Esophagus squamous epithelium (tissue), 5 donors: ENCODE measurements at places on chromosomes 7 and 10.

- no peak for DNase-seq
These were observed 642.2 kb downstream of the SH2D4B start for GRCh38 chr10:81179805-81180452.

DNA sequence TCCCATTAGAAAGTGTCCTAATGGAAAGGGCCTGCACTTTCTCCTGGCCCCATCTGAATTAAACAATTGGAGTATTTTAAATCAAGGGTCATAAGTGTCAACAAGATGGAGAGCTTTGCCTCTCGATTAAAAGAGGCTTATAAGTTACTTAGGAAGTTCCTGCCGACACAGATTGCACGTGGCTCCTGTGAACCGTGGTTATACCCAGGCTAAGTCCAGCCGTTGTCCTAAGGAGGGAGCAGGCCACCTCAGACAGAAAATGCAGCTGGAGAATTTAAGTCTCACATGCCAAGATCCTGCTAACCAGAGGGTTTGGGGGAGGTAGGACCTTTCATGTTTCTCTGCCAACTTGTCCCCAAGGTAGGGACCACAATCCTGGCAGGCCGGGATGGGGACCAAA, 626.5 kb upstream of the GALNT17 start:
- DNase-seq: no peak

DNA sequence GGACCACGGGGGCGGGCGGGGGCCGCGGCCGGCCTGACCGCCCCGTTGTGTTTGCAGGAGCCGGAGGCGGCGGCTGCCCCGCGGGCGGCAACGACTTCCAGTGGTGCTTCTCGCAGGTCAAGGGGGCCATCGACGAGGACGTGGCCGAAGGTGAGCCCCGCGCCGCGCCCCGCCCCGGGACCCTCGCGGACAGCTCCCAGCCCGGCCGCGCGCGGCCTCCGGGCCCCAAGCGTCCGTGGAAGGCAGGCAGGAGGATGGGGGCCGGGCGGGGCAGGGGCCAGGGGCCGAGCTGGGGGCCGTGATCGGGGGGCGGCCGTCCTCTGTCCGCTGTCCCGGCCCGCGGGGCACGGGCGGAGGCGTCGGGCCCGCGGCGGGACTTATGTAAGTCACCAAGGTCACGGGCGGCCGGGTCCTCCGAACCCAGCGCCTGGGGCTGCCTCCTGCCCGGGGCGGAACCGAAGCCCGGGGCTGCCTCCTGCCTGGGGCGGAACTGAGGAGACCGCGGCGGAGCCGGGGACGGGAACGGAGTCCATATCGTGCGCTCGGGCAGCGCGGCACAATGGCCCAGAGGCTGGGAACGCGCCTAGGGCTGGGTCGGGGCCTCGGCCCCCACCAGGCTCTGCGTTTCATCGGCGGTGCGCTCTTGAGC, 497 bp downstream of the PPP2R2D start:
- no peak for DNase-seq

DNA sequence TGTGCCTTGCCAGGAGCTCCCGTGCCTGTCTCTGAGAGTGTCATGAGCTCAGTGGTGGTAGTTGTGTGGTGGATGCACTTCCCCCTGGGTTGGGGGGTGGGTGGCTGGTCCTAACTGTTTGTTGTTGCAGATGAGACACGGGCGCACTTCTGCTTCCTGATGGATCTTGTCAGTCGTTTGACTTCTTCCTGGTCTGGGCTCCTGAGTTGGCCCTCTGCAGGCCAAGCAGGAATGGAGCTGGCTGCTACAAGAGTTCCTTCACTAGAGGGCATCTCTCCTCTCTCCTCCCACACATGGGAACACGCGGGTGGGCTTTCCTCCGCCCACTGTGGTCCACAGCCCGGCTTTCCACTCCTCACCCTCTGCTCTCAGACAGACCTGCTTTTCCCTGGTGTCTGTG, 82.0 kb downstream of the BMS1 start:
- DNase-seq: no peak

DNA sequence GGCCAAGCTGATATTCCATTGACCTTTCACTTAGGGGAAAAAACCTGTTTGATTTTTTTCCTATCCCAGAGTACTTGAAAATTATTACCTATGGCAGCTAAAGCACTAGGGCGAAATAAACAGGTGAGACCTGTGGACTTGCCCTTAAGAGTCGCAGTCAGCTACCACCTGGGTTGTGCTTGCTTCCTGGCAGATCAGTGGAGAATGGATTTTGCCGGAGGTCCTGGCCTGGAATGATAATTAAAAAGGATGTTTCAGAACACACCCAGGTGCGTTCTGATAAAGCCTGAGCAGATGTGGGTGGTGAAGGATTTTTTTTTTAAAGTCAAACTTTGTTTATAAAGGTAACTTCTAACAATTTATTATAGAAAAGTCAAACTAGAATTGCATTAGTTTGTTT, 59.1 kb downstream of the AUTS2 start:
- DNase-seq: no peak

DNA sequence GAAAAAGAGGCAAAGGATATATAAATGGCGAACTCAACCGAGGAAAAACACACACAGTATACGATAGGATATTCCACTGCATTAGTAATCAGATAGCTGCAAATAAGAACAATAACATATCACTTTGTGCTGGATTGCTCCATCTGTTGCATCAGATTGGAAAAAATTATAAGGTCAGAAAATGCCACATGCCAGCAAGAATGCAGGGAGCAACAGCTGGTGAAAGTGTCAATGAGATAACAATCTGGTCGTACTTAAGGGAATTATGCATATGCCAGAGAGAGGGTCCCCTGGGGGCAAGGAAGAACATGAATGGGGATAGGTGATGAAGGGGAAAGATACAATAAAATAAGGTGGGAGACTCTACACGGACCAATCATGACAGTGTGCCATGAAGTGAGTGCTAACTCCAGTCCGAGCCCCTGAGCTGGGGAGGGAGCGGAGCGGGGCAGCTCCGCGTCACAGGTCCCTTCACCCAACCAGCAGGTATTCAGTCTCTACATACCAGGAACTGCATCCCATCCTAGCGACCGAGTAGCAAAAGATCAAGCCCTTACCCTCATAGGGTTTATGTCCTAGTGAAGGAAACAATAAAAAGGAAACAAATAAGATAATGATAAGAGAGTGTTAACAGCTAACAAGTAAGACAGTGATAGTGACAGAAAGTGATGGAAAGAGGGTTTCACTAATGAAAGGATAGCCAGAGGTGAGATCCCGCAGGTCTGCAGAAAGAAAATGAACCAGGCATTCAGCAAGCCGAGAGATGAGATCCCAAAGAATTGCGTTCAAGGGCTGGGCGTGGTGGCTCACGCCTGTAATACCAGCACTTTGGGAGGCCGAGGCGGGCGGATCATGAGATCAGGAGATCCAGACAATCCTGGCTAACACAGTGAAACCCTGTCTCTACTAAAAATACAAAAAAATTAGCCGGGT, 9.4 kb downstream of the MPP7 start:
- no peak for DNase-seq

DNA sequence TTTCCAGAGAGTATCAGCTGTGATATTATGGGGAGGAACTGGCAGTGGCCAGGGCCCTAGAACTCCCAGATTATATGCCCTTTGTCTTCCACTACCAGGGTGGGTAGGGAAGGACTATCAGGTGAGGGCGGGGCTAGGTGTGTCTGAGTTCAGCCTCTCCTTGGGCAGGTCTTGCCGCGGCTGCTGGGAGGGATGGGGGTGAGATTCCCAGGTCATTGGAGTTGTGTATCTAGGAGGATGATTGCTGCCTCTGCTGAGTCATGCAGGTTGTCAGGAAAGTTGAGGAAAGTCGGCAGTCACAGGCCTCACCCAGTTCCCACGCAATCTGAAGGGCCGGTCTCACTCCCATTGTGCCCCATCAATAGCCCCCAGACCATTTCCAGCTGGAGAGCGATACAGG, 185.2 kb downstream of the DKK1 start:
- no peak for DNase-seq

DNA sequence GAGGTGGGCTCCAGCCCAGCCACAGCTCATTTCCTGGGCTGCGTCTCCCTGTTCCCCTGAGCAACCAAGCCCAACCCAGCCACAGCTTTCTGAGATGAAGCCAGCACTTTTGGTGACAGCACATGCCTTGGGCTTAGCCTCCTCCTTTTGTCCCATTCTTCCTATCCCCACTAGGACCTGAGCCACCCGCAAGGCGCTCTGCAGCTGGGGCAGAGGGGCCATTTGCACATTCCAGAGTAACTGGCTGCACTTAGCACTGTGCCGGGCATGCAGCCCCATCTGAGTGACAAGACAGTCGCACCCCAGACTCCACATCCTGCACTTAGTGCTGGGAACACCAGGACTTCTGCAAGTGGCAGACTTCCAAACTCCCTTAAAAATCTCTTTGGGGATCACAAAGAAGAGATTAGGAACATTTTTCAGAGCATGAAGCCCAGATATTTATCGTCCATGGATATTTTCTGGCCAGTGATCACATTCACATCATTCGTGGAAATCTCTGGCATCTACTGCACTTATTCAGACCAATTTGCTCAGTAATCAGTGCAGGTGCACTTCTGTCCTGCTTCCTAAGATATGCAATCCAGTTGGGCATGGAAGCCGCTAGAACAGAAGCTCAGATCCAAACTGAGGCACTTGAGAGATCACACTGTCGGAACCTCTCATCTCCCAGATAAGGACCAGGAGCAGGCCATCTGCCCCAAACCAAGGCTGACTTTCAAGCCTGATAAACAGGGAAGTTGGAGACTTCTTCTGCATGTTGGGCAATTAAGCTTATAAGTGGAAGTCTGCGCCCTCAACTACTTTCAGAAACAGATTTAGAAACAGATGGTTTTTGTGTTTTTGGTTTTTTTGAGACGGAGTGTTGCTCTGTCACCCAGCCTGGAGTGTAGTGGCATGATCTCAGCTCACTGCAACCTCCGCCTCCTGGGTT, 26.4 kb downstream of the CHST15 start:
- DNase-seq: no peak

- DNase-seq: no peak
These were observed 222.6 kb downstream of the MAD1L1 start for GRCh38 chr7:2010101-2010500.

DNA sequence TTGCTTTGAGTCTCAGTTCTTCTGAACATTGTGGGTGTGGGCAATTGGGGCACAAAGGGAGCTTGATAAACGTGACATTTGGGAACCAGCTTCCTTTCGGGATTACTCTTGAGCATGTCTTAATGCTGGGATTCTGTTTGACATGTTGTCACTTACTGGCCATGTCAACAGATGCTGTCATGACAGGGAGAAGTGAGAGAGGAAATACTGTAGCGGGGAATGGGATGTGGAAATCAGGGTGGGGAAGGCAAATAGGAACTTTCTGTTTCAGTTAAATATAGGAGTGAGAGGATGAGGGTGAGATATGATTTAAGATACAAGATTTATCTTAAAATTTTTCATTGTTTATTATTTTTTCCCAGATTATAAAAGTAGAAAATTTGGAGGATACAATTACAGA, 83.9 kb downstream of the SEC23IP start:
- no peak for DNase-seq

DNA sequence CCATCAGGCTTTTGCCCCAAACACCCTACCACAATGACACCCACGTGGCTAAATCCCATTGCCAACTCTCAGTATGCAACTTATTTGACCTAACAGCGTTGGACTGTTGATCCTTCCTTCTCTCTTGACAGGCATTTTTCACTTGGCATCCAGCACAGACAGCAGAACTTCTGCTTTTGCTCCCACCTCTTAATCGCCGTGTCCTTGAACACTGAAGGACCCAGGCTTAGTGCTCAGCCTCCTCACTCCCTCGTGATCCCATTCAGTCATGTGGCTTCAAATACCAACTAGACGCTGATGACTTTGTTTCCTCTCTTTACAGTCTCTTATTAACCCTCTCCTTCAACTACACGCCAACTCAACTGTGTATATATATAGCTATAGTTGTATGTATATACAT, 25.0 kb downstream of the ZFAND2A start:
- DNase-seq: no peak

DNA sequence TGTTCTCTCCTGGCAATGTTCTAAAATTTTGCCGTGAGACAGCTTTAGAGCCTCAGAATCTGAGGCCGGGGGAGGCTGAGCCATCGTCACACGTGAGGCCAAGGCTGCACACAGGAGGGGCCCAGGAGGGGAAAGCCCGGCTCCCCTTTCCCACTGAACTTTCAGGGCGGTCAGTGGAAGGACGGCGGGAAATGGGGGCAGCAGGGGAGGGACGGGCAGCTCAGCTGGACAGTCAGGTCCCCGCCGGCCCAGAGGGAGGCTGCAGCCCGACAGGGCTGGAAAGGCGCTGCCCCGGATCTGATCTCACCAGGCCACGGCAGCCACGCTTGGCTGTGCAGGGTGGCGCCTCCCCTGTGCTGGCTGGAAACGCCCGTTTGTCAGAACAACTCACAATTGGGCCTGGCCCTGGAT, 43.3 kb upstream of the ADGRA1 start:
- no peak for DNase-seq

GRCh38 chr10:13376297-13376696, 28.2 kb upstream of the SEPHS1 start:
- DNase-seq: no peak

- DNase-seq: no peak
These were observed 27.3 kb downstream of the JCAD start for GRCh38 chr10:30032125-30032524.

DNA sequence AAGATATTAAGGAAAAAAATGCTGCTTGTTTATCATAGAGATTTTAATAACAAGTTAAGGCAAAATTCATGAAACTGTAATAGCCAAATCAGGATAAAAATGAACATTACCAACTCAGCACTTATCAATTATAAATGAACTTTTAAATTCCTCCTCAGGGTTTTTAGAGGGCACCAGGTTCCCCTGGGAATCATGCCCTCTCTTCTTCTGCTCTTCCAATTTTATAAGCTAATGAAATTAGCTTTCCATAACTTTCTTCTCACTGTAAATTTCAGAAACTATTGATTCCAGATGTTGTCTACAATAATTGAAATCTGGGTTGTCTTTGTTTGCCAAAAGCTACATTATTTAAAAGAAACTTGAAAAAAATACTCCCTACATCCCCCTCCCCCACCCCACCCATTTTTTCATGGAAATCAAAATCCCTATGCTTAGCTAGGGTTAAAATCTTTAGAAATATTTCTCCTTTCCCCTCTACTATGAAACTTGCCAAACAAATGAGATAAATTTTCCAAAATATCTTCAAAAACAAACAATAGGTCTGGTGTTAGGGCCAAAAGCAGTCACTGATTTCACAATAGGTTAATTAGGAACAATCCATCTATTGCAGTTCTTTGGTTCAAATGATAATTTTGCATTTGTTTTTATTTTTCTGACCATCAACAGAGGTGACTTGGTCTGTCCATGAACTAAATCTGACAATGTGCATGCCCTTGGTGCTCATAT, 187.7 kb downstream of the DOCK4 start:
- DNase-seq: no peak

GRCh38 chr10:36171556-36171952, 529.5 kb upstream of the FZD8 start:
- no peak for DNase-seq

- DNase-seq: no peak
These were observed 61.0 kb downstream of the MET start for GRCh38 chr7:116732788-116733694.

GRCh38 chr7:27399791-27400567, 157.4 kb downstream of the EVX1 start:
- DNase-seq: no peak

DNA sequence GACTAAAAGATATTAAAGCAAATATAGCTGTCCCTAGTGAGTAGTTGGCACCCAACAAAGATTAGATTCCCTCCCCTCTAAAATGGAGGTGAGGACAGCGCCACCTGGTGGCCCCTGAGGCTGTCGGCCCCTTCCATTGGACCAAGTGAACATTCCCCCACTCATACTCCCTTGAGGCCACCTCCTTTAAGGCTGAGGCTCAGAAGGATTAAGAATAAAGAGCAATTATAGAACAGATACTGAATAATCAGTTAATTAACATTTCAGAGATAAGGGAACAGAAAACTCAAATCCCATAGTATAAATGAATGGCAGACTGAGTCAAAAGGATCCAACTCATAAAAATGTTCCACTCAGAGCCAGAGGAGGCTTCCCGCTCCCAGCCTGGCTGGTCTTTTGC, 130.4 kb upstream of the GHITM start:
- DNase-seq: no peak
